ENCODE measurements at places on chromosomes 1 and 21. TPM values are rescaled to one million over a fixed set of nuclear protein-coding genes. Genes with fewer than 3 reads are reported as not detected.

DNA sequence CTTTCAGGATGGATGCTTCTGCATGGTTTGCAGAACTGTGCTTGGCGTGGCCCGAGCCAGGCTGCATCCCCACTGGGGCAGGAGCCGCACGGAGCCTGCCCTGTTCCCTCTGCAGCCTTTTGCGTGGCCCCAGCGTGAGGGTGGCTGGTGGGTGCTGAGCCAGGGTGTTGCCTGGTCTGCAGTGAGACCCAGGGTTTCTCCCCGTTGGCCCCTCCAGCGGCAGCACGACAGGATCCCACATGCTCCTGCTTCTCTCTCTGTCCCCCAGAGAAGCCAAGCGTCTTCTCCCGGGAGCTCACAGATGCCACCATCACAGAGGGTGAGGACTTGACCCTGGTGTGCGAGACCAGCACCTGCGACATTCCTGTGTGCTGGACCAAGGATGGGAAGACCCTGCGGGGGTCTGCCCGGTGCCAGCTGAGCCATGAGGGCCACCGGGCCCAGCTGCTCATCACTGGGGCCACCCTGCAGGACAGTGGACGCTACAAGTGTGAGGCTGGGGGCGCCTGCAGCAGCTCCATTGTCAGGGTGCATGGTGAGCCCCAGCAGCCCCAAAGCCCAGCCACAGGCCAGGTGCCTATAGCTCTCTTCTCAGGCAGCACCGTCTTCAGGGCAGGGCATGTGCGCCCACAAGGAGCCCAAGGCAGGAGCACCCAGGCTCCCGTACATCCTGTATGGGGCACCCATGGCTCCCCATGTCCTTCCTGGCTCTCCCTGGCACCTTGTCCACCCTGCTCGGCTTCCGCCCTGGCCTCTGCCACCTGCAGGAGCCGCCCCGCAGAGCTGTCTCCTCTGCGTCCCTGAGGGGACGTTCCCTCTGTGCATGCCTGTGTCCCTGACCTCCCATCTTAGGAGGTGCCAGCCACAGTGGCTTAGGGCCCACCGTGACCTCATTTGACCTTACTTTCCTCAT lies 78.9 kb downstream of the OBSCN start:
- DNase-seq = no peak

DNA sequence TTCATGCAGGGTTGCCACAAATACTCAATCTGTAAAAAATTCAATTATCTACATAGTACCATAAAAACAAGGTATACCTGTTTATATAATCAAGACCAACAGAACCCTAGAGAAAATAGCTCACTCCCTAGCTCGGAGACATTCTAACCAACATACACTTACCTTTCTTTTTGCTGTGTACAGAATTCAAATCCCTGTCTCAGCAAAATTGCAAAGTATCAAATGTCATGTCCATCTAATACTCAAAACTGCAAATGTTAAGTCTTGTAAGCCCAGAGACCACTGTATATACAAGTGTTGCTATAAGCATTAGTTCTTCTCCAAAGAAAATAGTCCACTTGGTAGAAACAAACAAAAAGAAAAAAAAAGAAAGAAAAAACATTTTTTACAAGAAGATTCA lies 16.2 kb upstream of the SELE start:
- DNase-seq = no peak

The CSF1 gene
- total RNA-seq = 28.2 TPM

- DNase-seq = no peak
Observed at GRCh38 chr1:67100833-67101232, 33.9 kb downstream of the C1orf141 start.

DNA sequence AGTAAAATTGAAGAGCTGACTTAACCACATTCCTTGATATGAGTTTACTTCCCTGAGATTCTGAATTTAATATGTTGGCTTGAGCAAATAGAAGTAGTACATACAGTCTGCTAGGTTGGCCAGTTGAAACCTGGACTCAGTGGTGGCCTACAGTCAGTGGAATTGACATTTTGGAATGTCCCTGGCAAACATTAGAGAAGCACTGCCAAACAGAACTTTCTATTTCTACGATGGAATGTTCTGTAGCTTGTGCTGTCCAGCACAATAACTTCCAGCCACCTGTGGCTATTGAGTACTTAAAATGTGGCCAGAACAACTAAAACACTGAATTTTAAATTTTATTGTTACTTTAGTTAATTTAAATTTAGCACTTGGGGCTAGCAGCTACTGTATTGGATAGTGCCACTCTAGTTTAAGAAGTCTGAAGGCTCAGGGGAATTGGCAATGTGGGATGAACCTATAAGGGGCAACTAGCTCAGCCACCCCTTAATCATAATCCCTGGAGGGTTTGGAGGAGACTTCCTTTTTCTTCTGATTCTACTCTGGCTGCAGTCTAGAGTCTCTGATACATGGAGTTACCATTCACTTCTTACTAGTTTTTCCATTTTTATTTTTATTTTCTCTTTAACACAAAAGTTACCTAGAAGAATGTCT lies 10.3 kb upstream of the TEDDM1 start:
- no peak for DNase-seq

- DNase-seq = no peak
Observed at GRCh38 chr1:152873495-152873894, 4.6 kb upstream of the SMCP start.

The TBX19 gene
- 7.8 TPM for total RNA-seq

The TMCO1 gene
- total RNA-seq = 89.4 TPM

The ADGRB2 gene
- total RNA-seq = 2.9 TPM

GRCh38 chr1:60731321-60731720 lies 351.0 kb upstream of the NFIA start:
- no peak for DNase-seq

Data from breast epithelium (tissue), 4 donors.